ENCODE measurements at places on chromosomes 4 and X. TPM values are rescaled to one million over a fixed set of nuclear protein-coding genes. Genes with fewer than 3 reads are reported as not detected.

DNA sequence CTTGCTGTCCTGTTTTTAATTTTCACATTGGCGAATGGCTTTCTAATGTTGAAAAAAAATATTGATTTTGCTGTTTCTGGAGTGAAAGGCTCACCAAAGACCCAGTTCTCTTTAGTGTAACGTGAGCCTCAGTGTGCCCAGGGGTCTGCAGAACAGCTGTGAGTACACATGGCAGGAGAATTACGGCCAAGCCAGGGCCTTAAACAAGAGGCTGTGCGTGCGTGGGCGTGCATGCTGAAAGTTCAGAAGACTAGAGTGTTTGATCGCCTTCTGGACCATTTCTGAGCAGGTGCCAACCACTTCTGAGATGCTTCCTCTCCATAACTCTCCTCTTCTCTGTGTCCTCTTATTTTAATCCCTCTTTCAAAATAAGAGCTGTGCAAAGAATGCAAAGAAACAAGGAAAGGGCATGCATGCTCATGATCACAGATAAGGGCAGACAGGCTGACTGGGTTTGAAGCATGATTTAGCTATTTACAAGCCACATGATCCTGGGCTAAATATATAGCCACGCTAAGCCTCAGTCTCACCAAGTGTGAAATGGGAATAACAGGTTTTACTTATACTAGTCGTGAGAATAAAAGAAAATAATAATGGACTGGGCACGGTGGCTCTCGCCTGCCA is 9.9 kb downstream of the PHEX start:
- DNase-seq: no peak

- DNase-seq: no peak
Measured at GRCh38 chr4:160235285-160235684, 1132.4 kb downstream of the RAPGEF2 start.

AFF2 gene
- 0.74 TPM for total RNA-seq

RBMX gene
- 193 TPM for total RNA-seq

FSTL5 gene
- 0.74 TPM for total RNA-seq
